Right renal cortex interstitium (tissue), 3 donors: ENCODE measurements at places on chromosomes 7 and 10. TPM values are rescaled to one million over a fixed set of nuclear protein-coding genes. Genes with fewer than 3 reads are reported as not detected.
A peak's percentile ranks its signal among the peaks of the same experiment; 100 is the strongest.

GRCh38 chr10:43135656-43136055, 2.6 kb upstream of the CSGALNACT2 start:
- DNase-seq: no peak

DNA sequence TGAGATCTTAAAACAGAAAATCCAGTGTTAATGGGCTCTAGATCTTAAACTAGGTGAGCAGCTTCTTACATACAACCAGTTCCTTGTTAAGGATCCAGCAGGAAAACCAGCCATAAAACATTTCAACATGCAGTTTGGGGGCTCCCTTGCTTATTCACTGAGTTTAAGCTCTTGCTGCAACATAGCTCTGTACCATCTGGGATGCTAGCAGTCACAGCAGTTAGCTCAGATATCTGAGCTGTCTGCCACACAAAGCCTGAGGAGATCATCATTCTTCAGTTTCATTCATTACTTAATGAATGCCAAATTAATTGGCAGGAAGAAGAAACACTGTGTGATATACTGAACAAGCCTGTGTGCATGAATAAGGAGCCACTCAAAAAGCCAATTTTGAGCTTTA, 62.8 kb downstream of the PODXL start:
- DNase-seq: no peak

- DNase-seq: no peak
Measured at GRCh38 chr7:74429153-74429747, 24.5 kb upstream of the GTF2IRD1 start.

DNA sequence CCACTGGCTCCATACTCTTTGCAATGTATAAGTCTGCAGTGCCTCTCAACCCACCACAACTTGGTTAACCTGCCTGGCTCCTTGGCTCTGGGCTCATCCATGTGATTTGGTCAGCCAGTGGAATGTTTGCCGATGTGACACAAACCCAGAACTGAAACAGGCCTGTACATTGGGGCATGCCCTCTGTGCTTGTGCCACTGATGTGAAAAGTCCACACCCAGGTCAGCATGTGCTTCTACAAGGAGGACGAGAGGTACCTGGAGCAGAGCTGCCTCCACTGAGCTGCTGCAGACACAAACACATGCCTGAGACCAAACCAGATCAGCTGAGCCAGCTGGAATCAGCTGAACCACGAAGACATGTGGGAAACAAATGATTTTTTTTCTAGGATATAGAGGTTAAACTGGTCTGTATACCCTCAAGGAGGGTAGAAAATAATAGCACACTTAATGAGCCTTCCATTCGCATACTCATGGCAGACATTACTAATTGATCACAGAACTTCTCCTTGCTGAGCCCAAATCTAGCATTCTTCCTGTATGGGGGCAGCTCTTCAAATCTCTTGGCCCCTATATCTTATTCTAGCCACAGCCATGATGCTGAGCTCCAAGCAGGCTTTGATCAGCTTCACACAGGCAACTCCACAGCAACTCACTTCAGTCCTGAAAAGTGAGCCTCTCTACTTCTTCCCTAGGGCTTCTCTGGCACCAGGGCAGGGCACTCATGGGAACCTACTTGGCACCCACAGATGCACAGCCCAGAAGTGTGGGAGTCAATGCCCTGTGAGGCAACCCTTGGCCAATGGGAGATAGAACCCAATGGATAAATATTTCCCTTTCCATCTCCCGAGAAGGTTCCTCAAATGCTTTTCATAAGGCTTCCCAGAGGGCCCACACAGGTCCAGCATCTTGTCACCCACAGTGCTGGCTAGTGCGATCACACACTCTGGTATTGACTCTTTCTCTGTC, 18.6 kb downstream of the PYROXD2 start:
- DNase-seq: no peak

GRCh38 chr7:37786741-37787569, 61.4 kb upstream of the NME8 start:
- no peak for DNase-seq

- no peak for DNase-seq
Measured at GRCh38 chr7:2807845-2808772, 36.0 kb downstream of the GNA12 start.

DNA sequence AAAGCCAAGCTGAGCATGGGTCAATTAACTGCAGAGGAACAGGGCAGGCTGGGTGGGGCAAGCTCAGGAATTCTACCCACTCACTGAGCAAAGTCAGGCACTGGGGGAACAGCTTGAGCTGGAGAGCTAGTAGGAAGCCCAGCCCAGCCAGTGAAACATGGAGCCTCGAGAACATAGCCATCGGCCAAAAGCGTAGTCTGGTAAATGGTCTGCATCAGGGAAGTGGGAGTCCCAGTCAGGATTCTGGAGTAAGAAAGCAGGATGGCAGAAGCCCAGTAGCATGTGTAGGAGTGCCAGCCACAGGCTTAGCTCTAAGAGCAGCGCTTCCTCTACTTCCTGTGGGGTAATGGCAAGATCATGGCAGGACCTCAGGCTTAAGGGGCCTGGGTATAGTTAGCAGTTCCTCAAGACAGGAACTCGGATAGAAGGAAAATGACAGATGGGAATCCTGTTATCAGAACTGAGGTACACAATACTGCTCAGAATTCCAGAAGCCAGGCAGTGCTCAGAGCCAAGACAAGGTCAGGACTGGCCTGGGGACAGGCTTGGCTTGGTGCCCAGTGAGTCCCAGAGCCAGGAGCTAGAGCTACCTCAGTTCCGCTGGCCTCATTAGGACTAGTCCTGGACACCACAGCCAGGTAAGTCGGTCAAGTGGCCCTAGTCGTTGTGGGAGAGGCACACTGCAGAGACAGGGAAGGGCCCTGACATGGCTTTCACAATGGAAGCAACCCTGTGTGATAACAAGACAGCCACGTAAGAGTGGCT, 65.4 kb upstream of the MXI1 start:
- DNase-seq: no peak

GRCh38 chr7:151453326-151453791, 13.4 kb upstream of the CRYGN start:
- no peak for DNase-seq

DNA sequence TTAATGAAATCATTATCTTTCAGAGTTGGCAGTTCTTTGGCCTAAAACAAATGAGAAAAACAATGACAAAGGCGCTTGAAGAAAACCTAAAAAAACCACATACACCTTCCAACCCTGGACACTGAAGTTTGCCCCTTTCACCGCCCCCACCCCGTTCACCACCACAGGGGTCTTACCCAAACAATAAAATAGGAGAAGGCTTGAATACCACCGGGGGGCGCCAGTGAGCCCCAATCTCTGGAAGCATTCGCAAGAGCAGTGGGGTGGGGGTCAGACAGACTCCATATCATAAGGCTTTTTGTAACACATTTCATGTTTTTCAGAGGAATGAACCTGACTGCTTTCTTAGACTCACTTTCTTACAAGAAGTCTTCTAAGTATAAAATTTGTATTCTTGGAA, 163.6 kb downstream of the PIP4K2A start:
- DNase-seq: no peak

- DNase-seq: no peak
Measured at GRCh38 chr7:71186535-71187057, 54.7 kb downstream of the GALNT17 start.

GRCh38 chr10:77068272-77068671, 569.3 kb downstream of the KCNMA1 start:
- DNase-seq: no peak

GRCh38 chr10:70578371-70578947, 24.1 kb downstream of the PRF1 start:
- no peak for DNase-seq

DNA sequence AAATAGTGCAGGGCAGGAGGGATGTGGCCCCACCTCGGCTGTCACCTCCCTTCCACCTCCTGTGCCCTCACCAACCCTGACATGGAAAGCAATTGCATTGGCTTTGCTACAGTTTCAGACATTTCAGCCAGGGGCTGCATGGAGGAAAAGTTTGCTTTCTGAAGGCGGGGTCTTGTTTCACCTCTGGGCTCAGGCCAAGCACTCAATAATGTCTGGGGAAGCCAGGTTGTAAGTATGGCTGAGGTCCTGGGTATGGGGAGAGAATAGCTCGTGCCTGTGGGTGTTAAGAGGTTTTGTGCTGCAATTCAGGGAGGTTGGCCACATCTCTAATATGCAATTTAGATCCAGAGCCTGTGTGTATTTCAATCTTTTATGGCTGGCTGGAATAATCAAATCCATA, 238.4 kb upstream of the MKI67 start:
- DNase-seq: no peak

DNA sequence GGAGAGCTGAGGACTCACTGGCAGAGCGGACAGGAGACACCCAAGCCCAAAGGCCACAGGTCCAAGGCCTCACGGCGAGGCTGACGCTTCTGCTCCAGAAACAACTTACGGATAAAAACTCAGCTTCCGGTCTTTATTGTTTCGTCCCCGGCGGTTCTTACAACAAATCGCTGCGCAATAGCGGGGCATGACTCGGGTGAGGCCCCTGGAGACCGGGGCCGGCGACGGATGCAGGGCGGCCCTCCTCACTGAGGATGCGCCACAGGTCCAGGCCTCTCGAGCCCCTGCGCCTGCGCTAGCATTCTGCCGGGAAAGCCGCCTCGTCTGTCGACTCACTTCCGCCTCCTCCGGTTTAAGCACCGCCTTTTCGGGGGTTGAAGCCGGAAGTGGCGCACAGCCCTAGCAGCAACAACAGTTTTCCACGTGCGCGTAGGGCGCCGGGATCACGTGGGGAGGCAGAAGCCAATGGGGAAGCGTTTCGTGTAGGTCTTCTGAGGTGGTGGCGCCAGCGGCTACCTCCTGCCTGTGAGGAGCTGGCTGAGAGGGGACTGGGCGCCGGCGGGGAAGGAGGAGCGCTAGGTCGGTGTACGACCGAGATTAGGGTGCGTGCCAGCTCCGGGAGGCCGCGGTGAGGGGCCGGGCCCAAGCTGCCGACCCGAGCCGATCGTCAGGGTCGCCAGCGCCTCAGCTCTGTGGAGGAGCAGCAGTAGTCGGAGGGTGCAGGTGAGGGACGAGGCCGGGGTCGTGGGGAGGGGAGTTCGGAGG, at the start of the genes DNAJB9 and THAP5:
Gene DNAJB9, plus strand, starts transcription at position 494 of the 765 bp plus-strand sequence. CDS start 1,853 bp downstream, outside the sequence.
Gene THAP5, minus strand, starts transcription at position 326 of the 765 bp plus-strand sequence. Its CDS starts 137 bp downstream, at position 189.
- peak; percentile 95 for DNase-seq

DNA sequence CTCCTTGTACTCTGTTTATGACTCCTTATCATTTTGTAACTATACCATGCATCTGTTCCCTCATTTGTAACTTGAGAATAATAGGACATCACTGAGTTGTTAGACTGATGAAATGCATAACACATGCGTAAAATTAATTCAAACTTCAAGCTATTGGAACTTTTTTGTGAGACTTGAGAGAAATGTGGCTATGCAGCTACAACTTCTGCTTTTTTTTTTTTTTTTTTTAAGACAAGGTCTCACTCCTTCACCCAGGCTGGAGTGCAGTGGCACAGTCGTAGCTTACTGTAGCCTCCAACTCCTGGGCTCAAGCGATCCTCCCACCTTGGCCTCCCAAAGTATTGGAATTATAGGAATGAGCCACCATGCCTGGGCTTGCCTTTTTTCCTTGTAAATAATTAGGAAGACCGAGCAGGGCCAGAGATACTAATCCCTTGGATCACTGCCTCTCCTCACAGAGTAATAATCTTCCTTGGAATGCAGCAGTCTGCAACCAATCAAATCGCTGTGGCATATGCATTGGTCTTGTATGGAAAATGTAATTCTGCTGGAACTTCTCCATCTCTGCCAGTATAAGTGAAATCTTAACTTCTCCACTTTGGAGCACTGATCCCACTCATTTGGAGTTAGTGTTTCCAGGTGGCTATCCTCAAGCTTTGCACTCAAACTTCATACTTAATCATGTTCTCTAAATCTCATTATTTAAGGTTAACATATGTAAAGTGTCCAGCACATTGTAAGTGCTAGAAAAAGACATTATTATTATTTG, 2.0 kb upstream of the PANK1 start:
- peak; percentile 58 for DNase-seq

DNA sequence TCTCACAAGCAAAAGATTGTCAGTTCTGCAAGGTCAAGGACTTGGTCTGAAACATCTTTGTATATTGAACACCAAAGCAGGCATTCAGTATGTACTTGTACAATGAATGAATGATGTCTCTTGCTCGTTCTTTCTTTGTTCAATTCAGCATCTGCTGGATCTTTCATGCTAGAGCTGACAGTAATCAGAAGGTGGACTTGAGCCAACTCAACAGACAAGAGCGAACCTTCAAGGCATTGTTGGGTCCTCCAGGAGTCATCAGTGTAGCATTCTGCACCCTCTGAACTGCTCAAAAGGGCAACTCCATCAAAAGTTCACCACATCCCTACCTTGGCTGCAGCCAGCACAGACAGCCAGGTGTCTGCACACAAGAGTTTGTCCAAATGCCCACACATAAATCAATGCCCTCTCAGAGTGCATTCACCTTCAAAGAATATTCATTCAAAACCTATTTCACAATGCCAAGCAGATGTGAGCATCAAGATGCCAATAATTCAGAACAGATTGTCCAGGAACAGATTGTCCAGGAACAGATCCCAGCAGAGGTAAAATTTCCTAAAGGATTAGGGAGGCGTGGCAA, 386.7 kb downstream of the CALN1 start:
- no peak for DNase-seq

DNA sequence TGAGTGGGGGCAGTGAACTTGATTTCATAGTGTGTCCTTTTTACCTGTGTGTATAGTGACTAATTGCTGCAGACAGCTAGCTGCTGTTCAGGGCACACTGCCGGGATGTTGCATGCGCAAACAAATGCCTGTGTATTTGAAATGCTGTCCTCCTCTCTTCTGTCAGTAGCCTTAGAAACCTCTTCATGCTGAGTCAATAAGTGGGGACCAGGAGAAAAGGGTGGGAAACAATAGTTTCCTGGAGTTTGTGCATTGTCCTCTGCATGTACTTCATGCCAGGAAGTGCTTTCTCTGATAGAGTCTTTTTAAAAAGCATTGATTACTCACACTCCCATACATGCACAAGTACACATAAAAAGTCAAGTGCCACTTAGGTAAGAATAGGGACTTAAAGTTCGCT, 1183.7 kb upstream of the CELF2 start:
- DNase-seq: no peak

DNA sequence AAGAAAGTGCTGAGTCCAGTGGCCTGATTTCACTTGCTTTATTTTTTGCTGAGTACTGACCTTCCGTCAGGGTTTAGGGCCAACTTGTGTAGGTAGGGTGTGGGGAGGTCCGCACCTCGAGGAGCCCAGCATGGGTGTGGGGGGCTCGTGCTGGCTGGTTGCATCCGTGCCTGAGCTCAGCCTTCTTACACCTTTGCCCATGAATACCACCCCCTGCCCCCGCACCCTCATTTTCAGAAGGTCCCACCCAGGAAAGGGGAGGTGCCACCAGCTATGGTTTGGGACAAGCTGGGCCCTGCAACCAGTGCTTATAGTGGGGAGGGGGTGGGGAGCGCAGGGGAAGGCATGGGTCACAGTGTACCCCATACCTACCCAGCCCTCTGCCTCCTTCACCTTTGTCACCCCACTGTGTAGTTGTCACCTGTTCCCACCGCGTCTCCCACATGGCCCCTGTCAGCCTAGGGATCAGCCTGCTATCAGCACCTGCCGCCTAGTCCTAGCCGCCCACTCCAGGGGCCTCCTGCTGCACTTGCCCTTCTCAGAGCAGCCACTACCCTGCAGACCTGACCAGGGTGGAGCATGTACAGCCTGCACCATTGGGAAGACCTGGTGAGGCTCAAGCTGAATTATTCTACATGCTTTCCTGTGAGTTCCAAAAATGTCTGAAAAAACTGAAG, 146.2 kb upstream of the RET start:
- DNase-seq: no peak

The MYO1G gene
- 0.36 TPM for polyA plus RNA-seq

The GDF2 gene
- polyA plus RNA-seq: not detected

The GRID2IP gene
- polyA plus RNA-seq: 0.40 TPM

The ATG9B gene
- polyA plus RNA-seq: 0.99 TPM

The CFTR gene
- polyA plus RNA-seq: 3.1 TPM

The RTKN2 gene
- polyA plus RNA-seq: 11.8 TPM

The WDFY4 gene
- polyA plus RNA-seq: 1.9 TPM

The PNLIPRP3 gene
- not detected for polyA plus RNA-seq

The ACSM6 gene
- polyA plus RNA-seq: 0.35 TPM

The FAM25A gene
- polyA plus RNA-seq: not detected

The HOXA7 gene
- polyA plus RNA-seq: 26.1 TPM

The SLC16A9 gene
- polyA plus RNA-seq: 34.1 TPM
